ENCODE measurements at places on chromosomes 3 and 15.

DNA sequence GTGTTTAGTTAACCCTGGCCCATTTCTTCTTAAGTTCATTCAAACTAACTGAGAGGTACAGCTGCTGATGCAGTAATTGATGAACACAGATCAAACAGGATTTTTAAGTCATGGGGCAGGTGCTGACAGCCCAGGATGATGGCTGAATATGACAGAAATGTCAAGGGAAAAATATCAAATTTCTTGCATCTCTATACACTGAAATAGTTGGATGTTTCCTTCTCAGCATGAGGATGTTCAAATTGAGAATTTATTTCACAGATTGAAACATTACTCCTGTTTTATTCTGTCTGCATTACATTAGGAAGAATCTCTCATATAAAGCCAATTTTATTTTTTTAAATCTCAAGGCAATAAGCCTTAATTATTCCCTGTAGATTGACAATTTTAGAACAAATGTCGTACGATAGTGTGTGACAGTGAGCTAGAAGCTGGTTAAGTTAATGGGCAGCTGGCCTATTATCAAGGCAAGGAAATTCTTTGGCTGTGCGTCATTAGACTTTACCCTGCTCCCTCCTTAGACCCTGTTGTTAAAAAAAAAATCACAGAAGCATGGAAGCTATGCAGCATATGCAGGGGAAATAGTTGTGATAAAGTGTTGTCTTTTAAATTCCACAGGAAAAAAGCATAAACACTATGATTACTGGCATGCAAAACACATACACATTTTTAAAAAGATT lies 183.8 kb upstream of the KCNMB2 start:
- no peak for DNase-seq

- no peak for DNase-seq
These were observed 143.2 kb upstream of the ARHGEF26 start for GRCh38 chr3:153978006-153978405.

GRCh38 chr15:27757052-27757451 lies 342.1 kb downstream of the OCA2 start:
- no peak for DNase-seq

- peak; percentile 37 for DNase-seq
These were observed at the start of gene PTPRG for GRCh38 chr3:61561374-61562041. Gene PTPRG, plus strand, starts transcription at chr3:61561571. Its CDS starts 717 bp downstream, at chr3:61562288.

DNA sequence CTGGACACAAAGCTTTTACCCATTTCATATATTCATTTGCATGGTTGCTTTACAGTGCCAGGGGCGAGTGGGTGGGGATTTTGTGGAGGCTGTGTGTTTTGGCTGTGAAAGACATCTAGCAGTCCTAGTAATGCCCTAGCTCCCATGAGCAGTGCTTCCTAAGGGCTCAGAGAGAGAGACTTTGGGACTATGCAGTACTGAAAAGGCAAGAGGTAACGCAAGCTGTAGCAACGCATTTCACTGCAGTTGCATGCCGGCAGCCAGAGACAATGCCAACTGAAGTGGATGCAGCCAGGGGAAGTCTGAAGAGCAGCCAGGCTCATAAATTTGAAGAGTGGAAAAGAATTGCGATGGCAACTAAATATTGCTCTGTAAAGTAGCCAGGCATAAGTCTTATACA lies 27.4 kb upstream of the ATP10A start:
- DNase-seq = no peak

DNA sequence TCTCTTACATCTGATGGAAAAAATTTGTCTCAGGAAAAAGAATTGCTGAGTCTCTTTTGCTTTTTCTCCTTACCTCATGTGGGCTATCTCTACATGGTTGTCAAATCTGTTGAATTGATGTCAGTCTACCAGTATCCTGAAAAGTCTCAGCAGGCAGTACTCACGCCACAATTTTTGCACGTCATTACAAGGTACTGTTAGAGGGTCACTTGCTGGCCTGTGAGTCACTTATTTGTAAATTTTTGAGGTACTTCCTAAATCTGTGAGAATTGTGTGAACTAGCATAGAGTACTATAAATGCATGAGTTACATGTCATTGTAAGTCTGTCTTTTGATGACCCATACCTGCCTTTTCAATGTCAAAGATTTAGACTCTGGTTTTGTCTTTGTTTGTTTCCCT lies 15.9 kb downstream of the HPS3 start:
- no peak for DNase-seq

- peak; percentile 2 for DNase-seq
These were observed 54.8 kb downstream of the MAGEF1 start for GRCh38 chr3:184656829-184657681.

DNA sequence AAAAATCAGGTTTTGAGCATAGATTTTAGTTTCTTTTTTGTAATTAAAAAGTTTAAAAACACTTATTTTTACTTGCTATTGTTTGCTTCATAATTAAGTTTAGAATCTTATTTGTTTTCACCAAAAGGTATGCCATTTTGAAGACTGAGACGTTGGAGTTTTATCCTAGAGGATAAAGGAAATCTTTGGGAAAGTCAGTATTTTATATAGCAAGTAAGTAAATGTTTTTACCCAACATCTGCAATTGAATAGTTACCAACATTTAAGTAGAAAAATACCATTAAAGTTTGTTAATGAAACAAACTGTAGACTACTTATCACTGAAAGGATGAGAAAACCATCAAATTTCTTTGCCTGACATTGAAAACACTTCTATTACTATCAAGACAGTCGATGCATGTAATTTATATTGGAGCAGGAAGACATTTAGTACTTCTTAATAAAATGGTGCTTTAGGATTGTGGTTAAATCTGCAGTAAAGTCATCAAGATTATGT lies 14.0 kb upstream of the CHD2 start:
- no peak for DNase-seq

- no peak for DNase-seq
These were observed 139.0 kb upstream of the RBMS3 start for GRCh38 chr3:29141918-29142275.

- DNase-seq = no peak
These were observed 144.9 kb downstream of the MEGF11 start for GRCh38 chr15:66108483-66109265.

DNA sequence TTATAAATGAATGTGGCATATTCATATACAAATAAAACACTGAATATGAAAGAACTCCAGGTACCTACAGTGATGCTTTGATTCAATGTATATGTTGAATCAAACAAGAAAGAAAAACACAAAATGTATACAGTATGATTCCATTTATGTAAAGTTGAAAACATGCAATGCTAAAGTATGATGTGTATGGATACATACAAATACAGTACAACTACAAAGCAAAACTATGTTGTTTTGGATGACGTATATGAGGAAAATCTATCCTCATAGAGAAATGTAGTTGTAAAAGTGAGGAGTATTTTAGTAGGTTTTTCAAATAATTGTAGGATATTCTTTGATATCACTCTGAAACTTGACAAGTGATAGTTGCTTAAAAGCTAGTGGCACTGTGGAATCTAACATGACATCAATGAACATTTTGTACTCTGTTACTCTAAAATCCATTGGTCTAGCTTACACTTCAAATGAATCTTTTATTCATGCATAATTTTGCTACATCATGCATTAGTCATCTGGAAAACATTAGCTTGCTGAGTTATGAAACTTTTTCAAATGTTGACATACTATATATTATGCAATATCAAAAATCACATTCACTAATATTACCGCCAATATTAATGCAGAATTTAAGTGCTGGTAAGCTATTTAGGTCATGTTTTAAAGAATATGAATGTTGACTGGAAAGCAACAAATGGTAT lies 278.1 kb upstream of the CHRNA7 start:
- DNase-seq = no peak

- no peak for DNase-seq
These were observed 30.5 kb upstream of the LIPC start for GRCh38 chr15:58401276-58401675.

DNA sequence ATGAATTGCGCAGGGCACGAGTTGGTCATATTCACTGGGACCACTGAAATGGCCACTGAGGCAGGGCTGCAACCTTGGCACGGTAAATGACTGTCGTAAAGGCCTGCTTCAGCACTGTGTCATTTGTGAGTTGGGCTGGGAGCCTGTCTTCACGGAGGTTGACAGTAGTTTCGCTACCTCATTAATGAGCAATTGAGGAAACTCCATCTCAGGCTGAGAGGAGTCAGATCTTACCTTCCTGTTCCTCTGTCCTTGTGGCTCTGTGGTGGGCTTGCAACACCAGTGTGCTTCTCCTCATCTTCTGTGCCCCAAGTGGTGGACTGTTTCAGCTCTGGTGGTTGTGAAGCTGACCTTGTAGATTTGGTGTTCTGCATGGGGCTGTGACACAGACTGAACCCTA lies 80.1 kb upstream of the EIF1B start:
- DNase-seq = no peak

- DNase-seq = no peak
These were observed 38.0 kb downstream of the KAT2B start for GRCh38 chr3:20078194-20078714.

DNA sequence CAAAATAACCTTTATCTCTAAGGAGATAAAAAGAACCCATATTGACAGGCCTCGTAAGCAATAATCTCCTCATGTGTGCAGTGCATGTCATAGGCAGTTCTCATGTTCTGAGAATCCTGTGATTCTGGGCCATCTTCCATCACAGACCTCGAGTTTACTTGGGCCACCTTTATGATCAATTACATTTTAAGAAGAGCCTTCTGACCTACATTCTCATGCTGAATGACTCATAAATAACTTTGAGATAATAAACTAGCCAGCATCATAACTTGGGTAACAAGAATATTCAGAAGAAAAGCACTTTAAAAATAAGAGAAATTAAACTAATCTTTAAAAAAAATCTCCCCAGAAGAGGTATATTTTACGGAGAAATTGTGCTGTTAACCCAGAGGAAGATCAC lies 310.7 kb upstream of the ZNF717 start:
- no peak for DNase-seq

DNA sequence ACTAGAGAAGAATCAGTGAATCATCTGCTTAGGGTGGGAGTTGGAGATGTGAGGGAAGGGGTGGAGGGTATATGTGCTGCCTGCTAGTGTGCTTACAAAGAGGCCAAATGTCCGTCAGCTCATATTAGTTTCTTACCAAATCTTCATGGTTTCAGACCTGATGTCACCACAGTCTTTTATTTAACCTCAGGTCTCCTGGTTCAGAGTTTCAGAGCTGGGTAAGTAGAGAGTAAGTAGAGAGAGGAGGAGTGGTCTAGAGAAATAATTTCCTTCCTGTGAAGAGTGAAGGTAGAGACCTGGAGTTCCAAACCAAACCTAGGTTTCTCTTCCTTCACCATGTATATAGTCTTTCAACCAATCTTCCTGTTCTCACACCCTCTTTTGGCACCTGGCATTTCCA lies 17.5 kb upstream of the P2RY1 start:
- no peak for DNase-seq

GRCh38 chr3:151262871-151263525 lies 15.3 kb downstream of the P2RY14 start:
- no peak for DNase-seq

- no peak for DNase-seq
These were observed 24.8 kb downstream of the SERP1 start for GRCh38 chr3:150521463-150521862.

- no peak for DNase-seq
These were observed 101.1 kb upstream of the THRB start for GRCh38 chr3:24595796-24596195.

DNA sequence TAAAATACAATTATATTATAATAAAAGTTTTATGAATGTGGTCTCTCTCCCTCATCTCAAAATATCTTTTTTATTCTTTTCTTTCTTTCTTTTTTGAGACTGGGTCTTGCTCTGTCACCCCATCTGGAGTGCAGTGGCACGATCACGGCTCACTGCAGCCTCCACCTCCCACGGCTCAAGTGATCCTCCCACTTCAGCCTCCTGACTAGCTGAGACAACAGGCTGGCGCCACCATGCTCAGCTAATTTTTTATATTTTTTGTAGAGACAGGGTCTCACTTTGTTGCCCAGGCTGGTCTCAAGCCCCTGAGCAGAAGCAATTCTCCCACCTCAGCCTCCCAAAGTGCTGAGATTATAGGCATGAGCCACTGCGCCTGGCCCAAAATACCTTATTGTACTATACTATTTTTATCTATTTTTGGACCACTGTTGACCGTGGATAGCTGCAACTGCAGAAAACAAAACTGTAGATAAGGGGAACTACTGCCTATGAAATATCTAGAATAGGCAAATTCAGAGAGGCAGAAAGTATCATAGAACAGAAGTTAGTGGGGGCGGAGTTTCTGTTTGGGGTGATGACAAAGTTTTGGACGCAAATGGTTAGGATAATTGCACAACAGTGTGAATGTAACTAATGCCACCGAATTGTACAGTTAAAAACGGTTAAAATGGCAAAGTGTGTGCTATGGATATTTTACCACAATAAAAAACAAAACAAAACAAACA lies 66.6 kb downstream of the SLC12A8 start:
- DNase-seq = no peak

GRCh38 chr3:27031476-27031875 lies 337.7 kb downstream of the NEK10 start:
- DNase-seq = no peak

- no peak for DNase-seq
These were observed 19.8 kb upstream of the LOXL1 start for GRCh38 chr15:73906346-73907034.

- no peak for DNase-seq
These were observed 456.2 kb upstream of the THBS1 start for GRCh38 chr15:39124553-39125171.

DNA sequence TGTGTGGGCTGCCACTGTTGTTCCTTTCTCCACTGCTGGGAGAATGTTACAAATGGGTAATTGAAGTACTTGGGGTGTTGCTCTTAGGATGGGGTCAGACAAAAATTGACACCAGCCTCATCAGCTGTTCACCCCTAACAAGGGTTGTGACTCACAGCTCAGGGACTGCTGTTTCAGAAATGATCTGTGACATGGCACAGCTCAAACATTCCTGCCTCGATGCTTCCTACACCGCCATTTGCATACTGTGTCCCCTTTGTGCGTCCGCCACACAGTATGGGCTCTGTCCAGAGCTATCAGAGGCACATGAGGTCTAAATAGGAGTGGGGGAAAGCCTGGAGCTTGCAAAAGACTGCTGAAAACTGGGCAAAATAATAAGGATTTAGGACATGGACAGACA lies 43.9 kb downstream of the CCNL1 start:
- no peak for DNase-seq

- DNase-seq = no peak
These were observed 22.1 kb upstream of the TMEM115 start for GRCh38 chr3:50381383-50381782.

DNA sequence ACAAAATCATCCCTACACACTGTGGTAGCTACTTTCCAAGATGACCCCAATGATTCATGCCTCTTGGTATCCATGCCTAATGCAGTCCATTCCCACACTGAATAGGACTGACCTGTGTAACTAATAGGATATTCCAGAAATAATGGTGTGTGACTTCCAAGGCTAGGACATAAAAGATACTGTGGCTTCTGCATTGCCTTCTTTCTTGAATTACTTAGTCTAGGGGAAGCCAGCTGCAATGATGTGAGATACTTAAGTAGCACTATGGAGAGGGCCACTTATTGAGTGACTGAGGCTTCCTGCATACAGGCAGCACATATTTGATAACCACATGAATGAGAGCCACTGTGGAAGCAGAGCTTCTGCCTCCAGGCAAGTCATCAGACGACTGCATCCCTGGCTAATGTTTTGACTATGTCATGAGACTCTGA lies 50.1 kb downstream of the NR1I2 start:
- no peak for DNase-seq

All from activated T-helper 1 cell treated with anti-CD3 and anti-CD28 coated beads, Interleukin-12 subunit alpha, Interleukin-12 subunit beta, Interleukin-2, Interleukin-4 antibody, amounts not matched to agents 30 ng/mL and 10 ng/mL and 1 ng/mL, durations not matched to agents 14 hours and 24 hours and 36 hours (primary cell).